Erythroblast (primary cell): ENCODE measurements at places on chromosomes 2 and 18.

- DNase-seq = no peak
Observed at GRCh38 chr2:55165626-55166025, 66.5 kb downstream of the CLHC1 start.

DNA sequence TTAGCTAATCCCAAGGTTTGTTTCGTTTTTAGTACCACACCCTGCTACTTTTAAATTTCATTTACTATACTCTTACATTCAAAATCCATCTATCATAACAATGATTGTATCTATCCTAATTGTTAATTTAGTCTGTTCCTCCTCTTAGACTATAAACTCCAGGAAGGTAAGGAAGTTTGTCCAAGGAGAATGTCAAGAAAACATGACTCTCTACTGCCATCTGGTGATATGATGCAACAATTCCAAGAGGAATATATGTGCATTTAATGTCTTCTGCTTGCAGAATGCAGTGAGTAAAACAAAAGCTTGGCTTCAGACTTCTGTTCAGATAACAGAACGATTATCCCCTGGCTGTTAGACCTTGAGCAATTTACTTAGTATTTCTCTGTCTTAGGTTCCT is 1267.1 kb downstream of the LRP1B start:
- DNase-seq = peak; percentile 51

- no peak for DNase-seq
Observed at GRCh38 chr2:6524691-6525474, 340.8 kb downstream of the CMPK2 start.

- DNase-seq = no peak
Observed at GRCh38 chr2:7857904-7858303, 824.0 kb upstream of the ID2 start.

GRCh38 chr2:167258712-167259111 is 370.4 kb downstream of the XIRP2 start:
- DNase-seq = no peak

DNA sequence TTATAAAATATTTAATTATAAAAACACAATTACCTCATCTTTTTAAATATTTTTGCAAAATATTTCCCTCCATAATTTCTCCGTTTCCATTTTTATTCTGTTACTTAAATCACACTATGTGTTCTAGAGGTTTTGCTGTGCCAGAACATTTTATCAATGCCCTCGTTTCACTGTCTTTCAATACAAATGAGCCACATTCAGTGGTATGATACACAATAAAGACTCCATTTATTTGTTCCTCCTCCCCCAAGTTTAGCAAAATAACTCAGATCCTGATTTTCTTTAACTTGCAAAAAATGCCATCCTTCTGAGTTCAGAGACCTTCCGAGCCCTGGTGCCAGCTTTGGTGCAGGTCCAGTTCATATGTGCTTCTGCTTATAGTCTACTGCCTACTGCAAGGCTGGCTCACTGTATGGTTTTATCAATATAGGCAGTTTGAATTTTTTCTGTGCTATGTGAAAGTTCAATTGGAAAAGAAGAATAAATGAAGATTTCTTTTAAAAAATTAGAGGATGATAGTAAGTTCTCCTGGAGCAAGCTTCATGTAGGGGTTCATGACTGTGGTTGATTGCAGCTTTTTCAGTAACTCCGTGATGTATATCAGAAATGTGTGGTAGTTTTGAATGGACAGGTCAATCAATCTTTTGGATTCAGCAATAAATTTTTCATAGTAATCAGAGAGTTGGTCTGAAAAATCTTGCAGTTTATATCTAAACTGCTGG is 42.5 kb downstream of the APOB start:
- no peak for DNase-seq

DNA sequence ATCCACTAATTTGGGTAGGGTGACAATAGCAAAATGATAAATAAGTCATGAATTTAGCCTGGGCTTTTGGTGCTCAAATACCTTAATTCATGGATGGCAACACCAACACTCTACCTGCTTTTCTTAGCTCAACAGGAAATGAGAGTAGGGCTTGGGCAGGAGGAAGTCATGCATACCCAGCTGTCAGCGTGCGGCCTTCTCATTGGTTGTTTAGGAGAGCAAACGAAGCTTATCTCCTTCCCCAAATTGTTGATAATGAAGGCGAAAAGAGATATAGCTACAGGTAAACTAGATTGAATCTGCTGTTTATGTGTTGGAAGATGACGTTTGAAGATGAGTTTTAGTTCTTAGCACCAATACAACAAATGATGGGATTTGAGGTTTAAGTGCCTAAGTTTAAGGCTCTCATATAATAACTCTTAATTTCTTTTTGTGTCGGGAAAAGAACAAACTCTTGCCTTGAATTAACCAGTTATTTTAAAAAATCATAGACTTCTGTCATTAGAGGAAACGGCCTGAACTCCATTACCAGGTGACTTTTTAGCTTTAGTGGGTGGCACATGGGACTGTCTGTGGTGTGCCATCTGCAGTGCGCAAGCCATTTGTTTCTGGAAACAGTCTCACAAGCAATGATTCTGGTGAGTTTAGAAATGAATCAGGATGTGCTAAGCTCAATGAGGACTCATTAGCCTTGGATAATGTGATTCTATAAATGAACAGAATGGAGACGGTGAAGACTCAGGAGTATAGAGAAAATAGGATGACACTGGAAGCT is 19.8 kb downstream of the MAP4K4 start:
- no peak for DNase-seq

DNA sequence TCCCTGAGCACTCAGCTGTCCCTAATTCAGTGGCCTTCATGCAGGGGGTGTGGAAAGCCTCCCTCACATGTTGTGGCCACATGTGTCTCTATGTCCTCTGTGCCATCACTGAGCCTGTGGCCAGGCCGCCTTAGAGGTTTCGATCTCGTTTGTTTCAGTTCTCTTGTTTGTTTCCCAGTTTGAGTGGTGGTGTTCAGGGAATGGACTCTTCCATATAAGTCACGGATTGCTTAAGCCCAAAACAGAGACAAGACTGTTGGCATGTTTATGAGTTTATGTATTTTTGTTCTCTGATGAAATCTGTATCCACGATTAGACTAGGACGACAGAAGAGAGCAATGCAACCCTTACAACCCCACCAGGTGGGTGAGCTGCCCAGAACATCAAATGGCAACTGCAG is 134.5 kb downstream of the CCBE1 start:
- DNase-seq = no peak

DNA sequence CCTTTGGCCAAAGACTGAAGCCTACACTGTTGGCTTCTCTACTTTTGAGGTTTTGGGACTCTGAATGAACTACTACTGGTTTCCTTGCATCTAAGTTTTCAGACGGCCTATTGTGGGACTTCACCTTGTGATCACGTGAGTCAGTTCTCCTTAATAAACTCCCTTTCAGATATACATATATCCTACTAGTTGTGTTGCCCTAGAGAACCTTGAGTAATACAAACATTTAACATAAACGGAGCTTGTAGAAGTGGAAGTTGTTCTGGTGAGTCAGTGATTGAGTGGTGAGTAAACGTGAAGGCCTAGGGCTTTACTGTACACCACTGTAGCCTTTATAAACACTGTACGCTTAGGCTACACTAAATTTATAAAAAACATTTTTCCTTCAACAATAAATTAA is 107.2 kb upstream of the CDH2 start:
- DNase-seq = no peak

- peak; percentile 87 for DNase-seq
Observed at GRCh38 chr2:215793747-215794595, 219.4 kb downstream of the MREG start.

GRCh38 chr18:75607701-75608100 is 180.2 kb upstream of the SMIM21 start:
- DNase-seq = no peak

DNA sequence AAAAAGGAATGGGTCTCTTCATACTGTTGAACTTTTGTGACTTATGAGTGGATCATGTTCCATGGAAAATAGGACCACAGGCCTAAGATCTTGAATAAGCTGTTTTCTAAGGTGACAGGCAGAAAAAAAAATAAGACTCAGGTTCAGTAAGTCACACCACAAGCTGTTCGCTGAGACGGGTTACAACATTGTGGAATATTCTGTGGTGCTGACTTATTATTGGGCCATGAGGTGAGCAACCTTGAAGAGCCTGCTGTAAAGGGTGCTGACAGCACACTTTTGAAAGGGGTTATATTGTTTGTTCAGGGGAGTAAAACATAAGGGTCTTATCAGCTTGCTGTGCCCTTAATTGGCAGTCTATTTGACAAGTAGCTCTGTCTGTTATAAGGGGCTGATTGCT is 439.8 kb upstream of the SLC14A2 start:
- DNase-seq = no peak

GRCh38 chr2:117057016-117057415 is 757.5 kb upstream of the DDX18 start:
- no peak for DNase-seq

DNA sequence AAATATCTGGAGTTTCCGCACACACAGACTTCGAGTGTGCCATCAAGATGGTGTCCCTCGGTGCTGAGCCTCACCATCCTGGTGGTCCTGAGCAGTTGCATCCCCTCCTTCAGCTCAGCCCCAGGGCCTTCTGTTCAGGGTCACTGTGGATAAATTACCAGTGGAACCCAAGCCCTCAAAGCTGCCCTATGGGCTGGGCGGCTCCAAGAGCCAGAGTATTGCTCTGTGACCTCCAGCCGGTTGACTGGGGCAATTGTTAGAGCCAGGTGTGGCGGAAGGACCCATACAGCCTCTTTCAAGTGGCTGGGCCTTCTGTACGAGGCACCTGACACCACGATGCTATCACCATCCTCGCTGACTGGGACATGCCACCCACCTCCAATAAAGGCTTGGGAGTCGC is 215.5 kb downstream of the GBX2 start:
- DNase-seq = no peak

- no peak for DNase-seq
Observed at GRCh38 chr2:238418196-238418998, 8.3 kb upstream of the ASB1 start.

- no peak for DNase-seq
Observed at GRCh38 chr2:232515639-232516038, 4.5 kb upstream of the PRSS56 start.
